Activated T-helper 1 cell treated with Interleukin-2 at 50 U/mL for 16 hours (primary cell): ENCODE measurements at places on chromosomes 12 and 14.
A peak's percentile ranks its signal among the peaks of the same experiment; 100 is the strongest.

GRCh38 chr12:94172031-94172430 is 23.7 kb downstream of the PLXNC1 start:
- DNase-seq = no peak

- no peak for DNase-seq
Measured at GRCh38 chr12:115013236-115013981, 329.4 kb upstream of the TBX3 start.

DNA sequence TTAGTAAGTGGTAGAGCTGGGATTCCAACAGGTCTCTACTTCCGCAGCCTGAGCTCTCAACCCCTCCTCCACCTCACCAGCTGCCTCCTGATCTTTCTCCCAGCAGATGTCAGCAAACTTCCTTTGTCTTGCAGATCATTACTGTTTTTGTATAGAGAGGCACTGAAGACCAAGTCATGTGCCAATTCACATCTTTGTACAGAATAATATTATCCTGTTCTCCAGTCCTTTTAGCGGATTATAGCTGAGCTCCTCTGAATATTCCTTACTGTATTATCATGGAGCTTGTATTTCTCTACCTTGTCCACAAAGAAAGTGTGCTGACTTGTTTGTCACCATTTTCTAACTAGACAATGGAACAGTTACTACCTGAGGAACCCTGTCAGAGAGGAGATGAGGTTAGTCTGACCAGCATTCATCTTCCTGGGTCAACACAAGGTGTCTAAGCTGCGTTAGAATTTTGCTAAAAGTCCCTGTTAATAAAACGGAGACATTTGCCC is 142.3 kb upstream of the ARHGAP5 start:
- DNase-seq = no peak

DNA sequence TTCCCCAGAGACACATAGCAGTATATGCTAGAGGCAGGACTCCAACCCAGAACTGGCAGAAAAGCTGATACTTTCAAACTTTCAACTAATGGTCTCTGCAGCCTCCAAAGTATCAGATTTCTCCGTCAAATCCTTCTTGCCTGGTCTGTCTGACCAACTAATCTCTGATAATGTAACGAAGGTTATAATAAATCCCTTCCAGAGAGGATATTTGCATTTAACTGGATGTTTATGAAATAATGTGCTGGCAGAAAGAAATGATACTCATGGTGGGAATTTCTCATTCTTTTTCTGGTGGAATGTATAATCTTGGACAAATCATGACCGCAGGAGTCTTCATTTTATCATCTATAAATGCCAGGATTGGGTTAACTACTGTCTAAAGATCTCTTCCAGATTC is 860.3 kb downstream of the DIO2 start:
- no peak for DNase-seq

DNA sequence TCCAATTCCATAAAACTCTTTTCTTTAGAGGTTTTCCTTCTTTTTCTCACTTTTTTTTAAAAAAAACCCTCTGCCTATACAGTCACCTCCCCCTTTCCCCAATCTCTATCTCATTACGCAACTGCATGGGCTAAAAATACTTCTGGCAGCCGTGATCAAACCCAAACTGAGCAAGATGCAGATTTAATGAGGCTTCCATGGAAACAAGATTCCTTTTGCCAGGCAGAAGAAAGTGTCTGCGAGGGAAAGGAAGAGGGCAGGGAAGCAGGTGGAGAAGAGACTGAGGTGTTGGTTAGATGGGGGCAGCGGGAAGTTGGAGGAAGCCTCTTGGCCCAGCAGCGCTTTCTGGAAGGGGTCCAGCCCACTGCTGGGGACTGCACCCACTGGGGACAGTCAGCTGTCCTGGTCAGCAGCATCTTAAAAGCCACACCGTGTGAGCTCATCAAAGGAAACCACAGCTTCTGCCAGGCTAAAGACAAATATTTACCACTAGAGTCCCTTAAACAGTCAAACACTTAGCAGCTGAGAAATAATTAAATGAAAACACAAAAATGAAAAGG is 90.4 kb downstream of the SLC8A3 start:
- DNase-seq = no peak

- no peak for DNase-seq
Measured at GRCh38 chr14:96584907-96585671, 82.9 kb downstream of the PAPOLA start.

GRCh38 chr14:61183196-61183885 is 97.8 kb downstream of the TMEM30B start:
- DNase-seq = no peak

DNA sequence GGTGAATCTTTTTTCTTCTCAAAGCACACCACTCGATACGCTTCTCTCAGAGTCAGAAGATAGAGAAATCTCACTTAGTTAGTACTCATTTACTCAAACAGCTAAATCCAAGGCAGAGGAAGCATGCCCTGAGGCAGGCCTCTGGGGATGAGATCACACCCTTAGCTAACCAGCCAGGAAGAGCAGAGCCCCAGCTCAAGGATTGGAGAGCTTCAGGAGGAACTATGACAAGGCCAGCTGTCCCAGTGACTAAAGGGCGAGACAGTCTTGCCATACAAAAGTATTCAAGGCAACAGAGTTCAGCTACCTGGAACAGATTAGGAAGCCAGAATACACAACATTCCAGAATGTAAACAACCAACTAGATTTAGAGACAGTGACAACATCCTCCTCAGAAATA is 197.7 kb upstream of the CCDC196 start:
- no peak for DNase-seq

DNA sequence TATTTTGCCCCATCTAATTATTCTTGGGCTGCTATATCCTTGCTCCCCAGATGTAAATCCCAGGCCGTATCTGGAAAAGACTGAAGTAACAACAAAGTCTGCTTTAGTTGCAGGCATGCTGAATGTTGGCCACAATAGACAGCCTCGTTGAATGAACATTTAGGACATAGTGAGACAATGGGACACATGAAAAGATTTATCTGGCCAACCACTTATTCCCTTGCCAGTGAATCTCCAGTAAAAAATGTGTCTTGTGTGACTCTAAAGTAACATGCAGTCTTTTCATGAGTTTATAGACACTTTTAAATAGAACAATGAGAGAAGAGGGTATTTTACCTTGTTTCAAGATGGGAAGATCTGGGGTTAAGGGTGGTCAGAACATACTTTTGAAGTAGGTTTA is 60.2 kb upstream of the STXBP6 start:
- DNase-seq = no peak

GRCh38 chr12:106073179-106073578 is 65.6 kb downstream of the NUAK1 start:
- DNase-seq = no peak

- no peak for DNase-seq
Measured at GRCh38 chr14:65478596-65478995, 66.1 kb downstream of the FUT8 start.

DNA sequence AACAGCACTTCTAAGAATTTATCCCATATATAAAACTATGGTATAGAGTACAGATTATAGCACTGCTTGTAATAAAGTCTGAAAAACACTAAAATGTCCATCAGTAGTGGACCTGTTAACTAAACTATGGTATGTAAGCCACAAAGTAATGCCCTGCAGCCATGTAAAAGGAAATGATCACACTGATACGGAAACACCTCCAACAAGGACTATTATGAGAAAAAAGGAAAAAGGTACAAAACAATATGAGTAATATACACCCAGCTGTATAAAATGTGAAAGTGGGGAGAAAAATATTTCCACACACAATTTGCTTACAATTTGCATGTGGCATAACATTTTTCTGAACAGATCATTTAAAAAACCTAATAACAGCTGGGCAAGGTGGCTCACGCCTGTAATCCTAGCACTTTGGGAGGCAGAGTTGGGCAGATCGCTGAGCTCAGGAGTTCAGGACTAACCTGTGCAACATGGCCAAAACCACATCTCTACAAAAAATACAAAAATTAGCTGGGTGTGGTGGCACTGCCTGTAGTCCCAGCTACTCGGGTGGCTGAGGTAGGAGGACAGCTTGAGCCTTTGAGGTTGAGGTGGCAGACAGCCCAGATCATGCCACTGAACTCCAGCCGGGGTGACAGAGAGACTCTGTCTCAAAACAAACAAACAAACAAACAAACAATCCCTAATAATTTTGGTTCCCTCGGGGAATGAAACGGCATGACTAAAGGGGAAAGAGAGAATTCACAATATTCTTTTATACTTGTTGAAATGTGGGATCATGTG is 250.5 kb downstream of the MED13L start:
- DNase-seq = no peak

- peak; percentile 66 for DNase-seq
Measured at GRCh38 chr12:49662998-49663843, 39.9 kb downstream of the PRPF40B start.

- DNase-seq = no peak
Measured at GRCh38 chr12:3255057-3255456, 177.9 kb downstream of the TSPAN9 start.

DNA sequence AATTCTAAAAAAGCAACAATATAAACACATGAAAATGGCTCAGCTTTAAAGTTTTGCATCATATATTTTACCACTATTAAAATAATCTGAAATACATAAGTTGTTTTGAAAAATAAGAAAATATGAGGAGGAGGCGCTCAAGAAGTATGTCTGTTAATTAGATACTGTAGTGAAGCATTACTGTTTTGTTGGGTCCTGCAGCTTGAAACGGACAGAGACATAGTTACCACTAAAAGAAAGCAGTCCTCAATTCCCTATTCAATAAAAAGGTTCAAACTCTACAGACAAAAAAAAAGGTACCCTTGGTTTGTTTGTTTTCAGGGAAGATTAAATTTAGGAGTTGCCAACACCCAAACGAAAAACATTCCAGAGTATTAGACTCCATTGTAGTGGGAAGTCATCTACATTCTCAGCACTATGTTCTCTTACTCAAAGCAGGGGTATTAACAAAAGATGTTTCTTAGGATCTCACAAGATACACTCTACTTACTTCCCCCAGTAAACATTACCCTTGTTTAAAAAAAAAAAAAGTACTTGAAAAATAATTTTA is 3.0 kb downstream of the PAWR start:
- no peak for DNase-seq

DNA sequence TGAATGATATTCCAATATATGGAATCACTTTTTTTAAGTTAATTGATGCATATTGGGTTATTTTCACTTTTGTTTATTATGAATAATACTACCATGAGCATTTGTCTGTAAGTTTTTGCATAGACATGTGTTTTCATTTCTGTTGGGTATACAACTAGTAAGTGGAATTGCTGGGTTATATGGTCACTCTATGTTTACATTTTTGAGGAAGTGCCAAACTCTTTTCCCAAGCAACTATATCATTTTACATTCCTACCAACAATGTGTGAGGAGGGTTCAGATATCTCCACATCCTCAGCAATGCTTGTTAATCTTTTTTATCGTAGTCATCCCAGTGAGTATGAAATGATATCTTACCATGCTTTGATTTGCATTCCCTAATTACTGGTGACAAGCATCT is 64.0 kb downstream of the MON2 start:
- no peak for DNase-seq

DNA sequence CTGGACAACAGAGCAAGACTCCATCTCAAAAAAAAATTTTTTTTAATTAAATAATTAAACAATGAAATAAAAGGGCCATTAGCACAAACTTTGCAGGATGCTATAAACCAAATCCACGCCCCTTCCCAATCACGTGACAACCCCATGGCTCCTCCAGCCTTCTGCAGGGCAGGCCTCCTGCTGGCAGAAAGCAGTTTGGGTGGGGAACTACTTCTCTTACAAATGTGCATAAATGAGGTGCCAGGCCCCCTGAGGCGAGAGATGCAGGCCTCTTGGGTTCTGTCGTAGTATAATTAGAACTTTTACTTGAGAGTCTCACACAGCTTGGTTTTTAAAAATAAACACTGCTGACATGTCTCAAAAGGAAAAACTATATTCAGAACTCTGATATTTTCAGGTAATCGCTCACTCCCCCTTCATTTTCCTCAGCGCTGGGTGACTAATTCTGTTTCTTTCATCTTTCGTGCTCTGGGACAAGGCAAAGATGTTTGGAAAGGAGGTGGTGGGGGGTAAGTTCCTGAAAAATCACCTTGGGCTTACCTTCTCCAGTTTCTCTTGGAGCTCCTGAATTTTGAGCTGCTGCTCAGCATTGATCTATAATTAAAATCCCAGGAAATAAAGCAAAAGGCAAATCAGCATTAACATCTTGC is 101.7 kb downstream of the CIT start:
- no peak for DNase-seq

DNA sequence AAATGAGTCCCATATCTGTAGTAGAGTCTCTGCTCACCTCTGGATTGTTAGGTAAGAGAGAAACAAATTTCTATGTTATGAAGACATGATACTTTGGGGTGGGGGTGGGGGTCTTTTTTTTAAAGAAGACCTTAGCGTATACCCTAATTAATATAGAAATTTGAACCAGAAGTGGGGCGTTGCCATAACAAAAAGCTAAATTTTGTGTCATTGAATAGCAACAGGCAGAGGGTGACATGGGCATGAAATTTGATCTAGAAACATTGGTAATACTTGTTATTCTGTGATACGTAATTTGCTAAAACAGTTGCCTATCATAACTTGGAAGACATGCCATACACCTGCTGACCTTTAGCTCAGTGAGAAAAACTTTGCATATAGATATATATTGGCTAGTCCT is 92.3 kb upstream of the SLC38A2 start:
- DNase-seq = no peak

- DNase-seq = no peak
Measured at GRCh38 chr14:24277606-24278321, 6.4 kb upstream of the RABGGTA start.

DNA sequence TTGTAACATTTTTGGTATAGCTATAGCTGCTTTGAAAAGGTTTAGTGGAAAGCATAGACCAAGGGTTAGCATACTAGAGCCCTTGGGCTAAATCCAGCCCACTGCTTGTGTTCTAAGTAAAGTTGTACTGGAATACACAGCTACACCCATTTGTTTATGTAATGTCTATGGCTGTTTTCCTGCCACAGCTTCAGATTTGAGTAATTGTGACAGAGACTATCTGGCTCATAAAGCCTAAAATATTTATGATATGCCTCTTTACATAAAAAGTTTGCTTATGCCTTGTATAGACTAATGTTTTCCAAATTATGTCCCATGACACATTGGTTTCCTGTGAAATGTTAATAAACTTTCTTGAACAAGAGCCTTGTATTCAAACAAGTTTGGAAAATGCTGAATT is 234.8 kb upstream of the ATP2B1 start:
- DNase-seq = no peak

GRCh38 chr12:32261638-32262037 is 137.7 kb upstream of the FGD4 start:
- no peak for DNase-seq

DNA sequence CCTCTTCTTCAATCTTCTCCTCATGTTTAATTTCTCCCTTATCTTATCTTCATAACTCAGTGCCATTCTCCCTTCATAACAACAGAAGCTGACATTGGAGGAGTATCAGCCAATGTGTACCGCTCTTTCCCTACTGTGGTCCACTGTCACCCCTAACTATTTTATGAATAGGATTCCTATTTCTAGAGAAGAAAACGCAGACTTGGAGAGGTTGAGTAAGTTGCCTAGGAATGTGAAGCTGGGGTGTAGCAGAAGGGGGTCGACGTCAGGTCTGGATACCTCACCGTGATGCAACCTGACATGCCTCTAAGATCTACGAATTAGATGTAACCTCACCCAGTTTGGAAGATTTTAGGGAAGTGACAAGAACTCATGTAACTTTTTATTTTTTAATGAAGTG is 17.1 kb downstream of the LMO3 start:
- DNase-seq = no peak

DNA sequence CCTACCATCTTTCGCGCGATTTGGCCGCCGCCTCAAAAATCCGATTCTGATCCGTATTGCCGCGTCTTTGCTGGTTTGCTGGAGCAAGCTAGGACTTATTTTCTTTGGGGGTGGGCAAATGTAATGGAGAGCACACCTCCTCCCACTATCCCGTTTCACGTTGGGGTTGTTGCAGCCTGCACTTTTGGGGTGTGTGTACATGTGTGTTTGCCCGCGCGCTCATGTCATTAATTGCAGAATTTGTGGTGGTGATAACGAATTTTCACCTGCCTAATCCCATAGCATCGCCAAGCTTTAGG is 657 bp downstream of the METAP2 start:
- no peak for DNase-seq
